ENCODE measurements at places on chromosomes 3 and 15.

- no peak for DNase-seq
Observed at GRCh38 chr15:37291920-37292319, 191.6 kb upstream of the MEIS2 start.

GRCh38 chr3:45497963-45498362 is 96.6 kb upstream of the LIMD1 start:
- no peak for DNase-seq

DNA sequence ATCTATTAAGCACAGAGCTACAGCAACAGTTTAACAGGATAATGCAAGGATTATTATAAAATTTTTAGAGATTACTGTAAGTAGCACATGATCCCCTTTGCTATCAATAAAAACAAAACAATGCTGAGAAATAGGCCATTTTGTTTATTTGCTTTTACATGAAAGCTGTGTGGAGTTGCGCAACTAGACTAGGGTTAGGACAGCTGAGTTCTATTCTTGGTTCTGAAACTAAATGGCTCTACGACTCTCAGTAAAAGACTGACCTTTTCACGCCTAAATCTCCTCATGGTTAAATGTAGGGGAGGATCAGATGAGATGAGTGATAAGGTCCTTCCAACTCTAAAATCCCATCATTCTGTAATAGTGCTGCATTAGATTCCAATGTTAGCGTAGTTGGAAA is 25.0 kb downstream of the KCNMB2 start:
- DNase-seq: no peak

DNA sequence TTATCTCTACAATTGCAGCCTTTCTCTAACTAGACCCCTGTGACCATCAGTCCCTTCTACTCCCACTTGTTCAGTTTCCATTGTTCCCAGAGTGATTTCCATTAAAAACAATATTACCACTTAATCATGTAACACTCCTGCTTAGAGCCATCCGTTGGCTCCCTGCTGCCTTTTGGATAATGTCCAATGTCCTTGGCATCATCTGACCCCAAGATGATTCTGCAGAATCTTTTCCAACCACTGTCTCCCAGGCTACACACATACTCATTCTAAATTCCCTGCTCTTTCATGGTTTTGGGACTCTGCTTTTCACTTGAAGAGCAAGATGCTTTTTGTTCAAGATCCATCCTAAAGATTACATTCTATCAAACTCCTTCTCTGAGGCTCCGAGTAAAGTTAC is 7.1 kb downstream of the KCNH8 start:
- no peak for DNase-seq

DNA sequence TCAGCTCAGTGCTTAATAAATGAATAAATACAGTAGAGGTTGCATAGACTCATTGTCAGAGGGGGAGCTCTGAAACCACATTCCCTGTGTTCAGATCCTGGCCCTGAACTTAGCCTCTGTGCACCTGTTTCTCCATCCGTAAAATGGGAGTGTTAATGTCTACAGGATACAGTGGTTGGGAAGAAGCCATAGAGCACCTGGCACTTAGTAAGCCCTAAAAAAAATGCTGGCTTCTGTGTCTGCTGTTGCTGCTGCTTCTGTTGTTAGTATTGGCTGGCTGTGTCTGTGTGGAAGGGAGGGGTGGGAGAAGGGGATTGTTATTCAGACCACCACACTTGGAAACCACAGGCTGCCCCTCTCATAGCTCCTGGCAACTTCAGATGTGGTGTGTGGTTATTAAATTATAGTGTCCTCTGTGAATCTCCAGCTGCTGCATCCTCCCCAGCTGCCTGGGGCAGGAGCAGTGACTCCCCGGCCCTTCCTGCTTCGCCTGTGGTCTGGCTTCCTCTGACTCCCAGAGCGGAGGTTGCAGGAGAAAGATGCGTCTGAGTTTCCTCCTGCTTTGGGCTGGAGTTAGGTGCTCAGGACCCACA is 31.0 kb downstream of the FGD5 start:
- no peak for DNase-seq

DNA sequence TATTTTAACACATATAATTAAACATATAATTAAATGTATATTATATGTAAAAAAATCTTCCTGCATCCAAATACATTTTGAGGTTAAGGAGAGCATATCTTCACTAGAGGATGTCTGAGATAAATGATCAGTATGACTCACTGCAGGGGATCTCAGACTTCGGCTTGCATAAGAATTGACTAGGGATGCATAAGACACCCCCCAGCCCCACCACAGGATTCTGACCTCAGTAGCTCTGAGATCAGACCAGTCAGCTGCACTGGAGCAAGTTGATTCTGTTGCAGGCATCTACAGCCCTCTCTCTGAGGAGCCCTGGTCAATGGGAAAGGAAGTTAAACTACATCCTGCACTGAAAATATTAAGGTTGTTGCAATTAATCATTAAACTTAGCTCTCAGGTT is 29.0 kb upstream of the TBC1D21 start:
- no peak for DNase-seq

DNA sequence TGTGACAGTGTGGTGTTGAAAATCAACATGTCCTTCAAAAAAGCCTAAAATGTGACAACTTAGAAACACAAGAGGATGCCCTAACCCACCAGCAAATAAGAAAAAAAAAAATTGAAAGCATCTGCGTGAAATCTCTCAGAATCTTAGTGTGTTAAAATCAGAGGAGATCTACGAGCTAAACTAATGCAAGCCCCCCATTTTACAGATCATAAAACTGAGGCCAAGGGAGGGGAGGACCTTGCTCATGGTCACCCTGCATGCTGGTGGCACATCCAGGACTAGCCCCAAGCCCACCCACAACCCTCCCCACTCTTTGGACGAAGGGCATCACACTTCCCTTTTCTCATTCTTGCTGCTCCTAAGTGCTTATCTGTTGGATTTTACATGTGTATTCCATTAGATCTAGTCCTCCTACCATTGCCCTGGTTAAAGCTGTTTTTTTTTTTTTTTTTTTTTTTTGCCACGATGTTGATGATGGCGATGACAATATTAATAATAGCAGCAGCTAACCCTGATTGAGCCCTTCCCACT is 29.1 kb upstream of the NOX5 start:
- DNase-seq: no peak

GRCh38 chr3:190538288-190538687 is 24.4 kb downstream of the IL1RAP start:
- DNase-seq: no peak

- no peak for DNase-seq
Observed at GRCh38 chr3:24305795-24306467, 188.7 kb downstream of the THRB start.

DNA sequence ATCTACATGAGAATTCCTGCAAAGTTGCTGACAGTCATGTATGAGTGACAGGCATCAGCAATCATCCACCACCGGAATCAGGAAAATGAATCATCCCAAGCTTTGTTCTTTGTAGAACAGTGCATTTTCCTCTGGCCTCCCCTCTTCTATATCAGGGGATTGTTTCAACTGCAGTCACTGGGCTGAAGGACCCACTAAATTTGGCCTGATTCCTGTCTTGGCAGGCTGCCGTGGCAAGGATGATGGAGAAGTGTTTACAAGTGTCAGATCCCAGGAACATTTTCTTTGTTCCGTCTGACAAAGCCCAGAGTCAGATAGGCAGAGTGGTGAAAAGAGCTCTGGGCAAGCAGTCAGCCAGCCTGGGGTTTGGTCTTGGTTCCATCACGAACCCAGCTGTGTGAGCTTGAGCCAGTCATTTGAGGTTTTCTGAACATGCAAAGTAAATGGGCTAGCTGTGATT is 175.1 kb upstream of the TSC22D2 start:
- no peak for DNase-seq

- DNase-seq: no peak
Observed at GRCh38 chr3:69772152-69772867, 33.0 kb downstream of the MITF start.

GRCh38 chr3:46848271-46849044 is 14.8 kb downstream of the MYL3 start:
- peak; percentile 69 for DNase-seq

DNA sequence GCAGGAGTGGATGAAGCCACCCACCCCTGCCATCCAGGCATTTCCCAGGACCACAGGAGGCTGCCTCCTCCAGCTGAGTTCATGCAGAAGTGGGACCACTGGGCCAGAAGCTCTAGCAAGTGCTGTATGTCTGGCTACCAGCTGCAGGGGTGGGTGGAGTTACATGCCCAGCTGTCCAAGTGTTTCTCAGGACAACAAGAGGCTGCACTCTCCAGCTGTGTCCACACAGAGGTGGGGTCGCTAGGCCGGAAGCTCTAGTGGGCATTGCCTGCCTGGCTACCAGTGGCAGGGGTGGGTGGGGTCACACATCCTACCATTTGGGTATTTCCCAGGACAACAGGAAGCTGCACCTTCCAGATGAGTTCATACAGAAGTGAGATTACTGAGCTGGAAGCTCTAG is 234.0 kb upstream of the PPP2R3A start:
- DNase-seq: no peak

DNA sequence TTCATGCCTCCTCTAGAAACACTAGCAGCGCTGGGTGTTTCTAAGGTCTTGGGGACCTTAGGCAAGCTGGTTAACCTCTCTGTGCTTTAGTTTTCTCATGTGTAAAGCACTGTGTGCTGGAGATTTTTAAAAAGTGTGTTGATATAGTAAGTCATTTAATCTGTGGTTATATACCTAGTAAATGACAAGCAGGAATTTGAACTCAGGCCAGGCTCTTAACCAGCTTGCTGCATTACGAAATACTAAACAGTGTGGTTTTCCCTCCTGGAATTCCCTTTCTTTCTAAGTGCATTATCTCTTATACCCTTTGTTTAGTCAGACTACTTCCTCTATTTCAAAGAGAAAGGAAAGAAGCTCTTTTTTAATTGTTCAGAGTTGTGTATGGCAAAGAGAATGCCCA is 26.5 kb downstream of the NEO1 start:
- no peak for DNase-seq

DNA sequence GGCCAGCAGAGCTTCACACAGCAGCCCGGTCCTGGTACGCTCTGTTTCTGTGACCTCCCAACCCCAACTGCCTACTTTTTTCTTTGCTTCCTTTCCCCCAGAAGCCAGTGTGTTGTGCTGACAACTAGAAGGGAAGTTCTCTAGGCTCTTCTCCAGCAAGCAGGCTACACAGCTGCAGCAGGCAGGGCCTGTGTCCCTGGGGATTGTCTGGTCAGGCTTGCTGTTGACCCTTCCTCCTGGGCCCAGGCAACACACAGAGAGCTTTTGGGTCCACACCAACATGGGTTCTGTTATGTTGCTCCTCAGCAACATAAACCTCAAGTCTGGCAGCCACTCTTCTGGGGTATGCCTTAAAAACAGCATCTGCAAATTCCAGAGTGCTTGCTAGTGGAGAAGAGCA is 36.2 kb upstream of the TSPAN3 start:
- DNase-seq: no peak

GRCh38 chr3:171086914-171087313 is 60.4 kb upstream of the SLC2A2 start:
- no peak for DNase-seq

GRCh38 chr3:53809764-53810400 is 36.3 kb downstream of the CHDH start:
- no peak for DNase-seq

GRCh38 chr3:128390867-128391266 is 75.8 kb downstream of the DNAJB8 start:
- no peak for DNase-seq

DNA sequence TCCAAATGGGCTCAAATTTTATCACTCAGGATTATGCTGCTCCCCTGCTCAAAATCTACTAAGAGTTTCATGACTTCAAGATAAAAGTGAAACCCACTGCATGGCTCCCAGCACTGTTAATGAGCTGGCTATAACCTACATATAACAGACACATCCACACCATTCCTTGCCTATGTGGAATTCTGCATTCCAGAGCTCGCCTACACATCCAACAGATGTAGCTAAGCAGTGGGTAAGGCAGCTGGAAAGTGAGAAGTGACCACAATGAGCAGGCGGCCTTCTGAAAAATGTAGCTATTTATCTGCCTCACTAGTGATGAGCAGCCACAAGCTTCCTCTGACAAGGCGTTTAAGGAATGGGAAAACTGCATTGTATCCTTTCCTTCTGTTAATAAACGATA is 92.0 kb upstream of the TRIM42 start:
- no peak for DNase-seq
